ENCODE measurements at places on chromosomes 11 and 22.

DNA sequence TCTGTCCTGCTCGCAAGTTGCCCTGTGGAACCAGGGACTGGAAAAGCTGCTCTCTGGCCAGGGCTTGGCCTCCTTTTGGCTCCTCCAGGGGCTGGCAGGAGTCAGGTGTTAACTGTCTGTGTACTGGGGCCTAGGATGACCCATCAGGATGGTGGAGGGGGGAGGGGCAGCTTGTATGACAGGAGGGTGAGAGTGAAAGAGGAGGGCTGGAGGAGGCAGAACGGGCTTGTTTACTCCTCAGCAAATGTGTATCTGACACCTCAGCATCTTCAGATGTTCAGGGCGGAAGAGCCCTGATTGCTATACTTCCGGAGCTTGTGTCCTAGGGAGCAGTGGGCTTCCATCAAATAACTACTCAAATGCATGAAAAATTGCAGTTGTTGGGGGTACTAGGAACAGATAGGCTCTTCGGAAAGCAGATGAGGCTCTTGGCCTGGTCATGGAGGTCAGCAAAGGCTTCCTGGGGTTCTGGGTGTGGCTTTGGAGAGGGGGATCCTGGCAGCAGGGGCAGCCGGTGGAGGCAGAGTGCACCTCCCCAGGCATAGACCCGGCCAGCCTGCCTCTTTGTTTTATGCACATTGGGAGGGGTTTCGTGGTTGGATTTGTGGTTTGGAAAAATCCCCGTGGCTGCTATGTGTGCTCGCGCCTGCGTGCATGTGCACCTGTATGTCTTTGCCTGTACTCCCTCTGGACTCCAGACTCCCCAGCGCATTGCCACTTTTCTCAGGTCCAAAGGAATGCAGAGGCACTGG is 31.2 kb downstream of the CD82 start:
- no peak for DNase-seq

DNA sequence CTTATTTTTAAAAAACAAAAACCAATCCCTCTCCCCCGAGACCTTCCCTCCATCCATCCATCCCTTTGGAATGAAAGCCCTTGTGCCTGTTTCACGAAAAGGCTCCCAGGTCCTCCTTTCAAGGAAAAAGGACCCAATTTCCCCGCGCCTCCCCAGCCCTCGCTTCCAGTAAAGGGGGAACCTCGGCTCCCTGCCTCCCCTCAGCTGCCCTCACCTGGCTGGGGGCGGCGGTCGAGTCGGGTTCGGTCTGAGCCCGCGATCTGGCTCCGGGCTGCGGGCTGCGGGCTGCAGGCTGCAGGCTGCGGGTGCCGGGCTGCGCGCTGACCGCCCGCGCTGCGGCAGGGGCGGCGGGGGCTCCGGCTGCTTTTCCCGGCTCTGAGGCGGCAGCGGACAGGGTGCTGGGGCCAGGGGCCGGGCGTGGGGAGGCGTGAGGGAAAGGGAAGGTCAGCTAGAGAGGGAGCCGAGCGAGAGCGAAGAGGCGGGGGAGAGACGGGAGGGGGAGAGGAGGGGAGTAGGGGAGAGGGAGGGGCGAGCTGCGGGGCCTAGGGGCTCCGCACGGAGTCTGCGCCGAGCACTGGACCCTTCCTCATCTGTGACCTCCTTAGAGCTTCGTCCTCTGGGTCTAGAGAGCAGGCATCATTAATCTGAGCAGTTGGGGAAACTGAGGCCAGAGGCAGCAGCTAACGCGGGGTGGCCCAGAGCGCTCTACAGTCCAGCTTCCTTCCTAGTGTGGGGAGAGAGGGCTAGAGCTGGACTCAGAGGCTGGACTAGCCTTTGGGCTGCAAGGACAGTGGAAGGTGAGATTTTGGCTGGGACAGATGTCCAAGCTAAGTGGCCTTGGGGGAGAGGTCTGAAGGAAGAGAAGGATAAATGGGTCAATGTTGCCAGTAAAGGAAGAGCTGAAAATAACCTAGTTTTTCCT is at the start of gene C1QTNF4:
C1QTNF4 (minus strand) TSS at position 478 of the 922 bp plus-strand sequence. CDS start 3,601 bp downstream, outside the sequence.
- DNase-seq: no peak

GRCh38 chr11:118908901-118909618 is 16.7 kb downstream of the BCL9L start:
- DNase-seq: peak; percentile 76

DNA sequence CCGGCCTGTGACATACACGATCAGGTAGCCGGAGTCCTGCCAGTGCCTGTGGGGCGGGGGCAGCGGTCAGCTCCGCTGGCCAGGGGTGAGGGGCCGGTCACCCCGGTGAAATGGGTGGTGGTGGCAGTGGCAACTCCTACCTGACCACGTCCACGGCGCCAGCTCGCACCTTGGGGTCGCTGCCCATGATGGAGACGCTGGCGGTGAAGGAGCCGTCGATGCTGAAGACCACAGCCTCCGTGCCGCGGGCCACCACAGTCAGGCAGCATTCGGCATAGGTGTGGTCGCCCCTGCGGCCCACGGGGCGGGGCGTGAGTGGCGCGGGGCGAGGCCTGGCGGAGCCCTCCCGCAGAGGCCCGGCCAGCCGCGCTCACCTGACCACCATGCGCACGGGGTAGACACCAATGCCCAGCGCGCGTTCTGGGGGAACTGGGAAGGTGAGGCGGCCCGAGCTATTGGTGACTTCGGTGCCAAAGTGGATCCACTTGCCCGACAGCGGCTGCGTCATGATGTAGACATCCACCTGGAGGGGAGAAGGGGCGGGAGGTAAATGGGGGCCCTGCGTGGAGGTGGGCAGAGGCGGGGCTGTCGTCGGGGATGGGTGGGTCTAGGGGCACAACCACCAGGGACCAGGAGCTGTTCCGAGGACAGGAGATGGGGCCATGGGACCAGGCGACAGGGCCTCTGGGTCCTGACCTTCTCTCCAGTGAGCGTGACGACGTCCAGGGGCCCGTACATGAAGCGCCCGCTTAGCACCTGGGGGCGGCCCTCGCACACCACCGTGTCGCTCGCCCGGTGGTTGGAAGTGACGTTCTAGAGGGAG is 10.9 kb downstream of the AIP start:
- no peak for DNase-seq

GRCh38 chr11:115710980-115711379 is 206.8 kb upstream of the CADM1 start:
- no peak for DNase-seq

- peak; percentile 80 for DNase-seq
Observed at GRCh38 chr11:4891996-4892640, 10.4 kb downstream of the OR51T1 start.

- DNase-seq: no peak
Observed at GRCh38 chr11:13214276-13214675, 63.3 kb upstream of the BMAL1 start.

- no peak for DNase-seq
Observed at GRCh38 chr11:62190011-62190410, at the start of gene SCGB1D1. SCGB1D1 (plus strand) TSS chr11:62190216; CDS start chr11:62190285, 69 bp downstream.

- DNase-seq: peak; percentile 21
Observed at GRCh38 chr22:44738347-44738715, 14.0 kb upstream of the ARHGAP8 start.

DNA sequence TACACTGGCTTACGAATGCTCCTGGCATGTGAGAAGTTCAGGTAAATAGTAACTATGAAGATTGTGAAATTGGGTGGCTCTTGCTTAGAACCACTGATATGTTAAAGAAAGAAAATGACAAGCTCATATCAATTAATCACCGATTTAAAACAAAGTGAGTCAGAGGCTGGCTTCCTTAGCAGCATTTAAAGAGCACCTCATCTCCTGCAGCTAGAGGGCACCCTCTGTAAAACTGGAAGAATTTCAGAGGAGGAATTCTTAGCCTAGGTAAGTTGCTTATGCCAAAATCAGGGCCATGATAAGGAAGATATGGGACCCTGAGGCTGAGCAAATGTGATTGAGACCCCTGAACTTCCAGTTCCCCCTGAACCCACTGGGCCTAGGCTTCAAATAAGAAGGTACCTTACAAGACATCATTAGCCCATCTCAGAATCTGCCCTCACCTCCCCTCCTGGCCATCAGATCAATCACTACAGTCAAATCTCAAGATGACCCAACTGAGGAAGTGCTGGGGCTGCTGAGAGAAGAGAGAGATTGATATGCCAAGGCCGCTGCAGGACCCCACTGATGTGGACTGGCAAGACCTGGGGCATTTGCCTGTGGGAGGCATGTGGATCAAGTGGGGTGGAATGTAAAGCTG is 8.6 kb upstream of the CD3E start:
- DNase-seq: peak; percentile 89

DNA sequence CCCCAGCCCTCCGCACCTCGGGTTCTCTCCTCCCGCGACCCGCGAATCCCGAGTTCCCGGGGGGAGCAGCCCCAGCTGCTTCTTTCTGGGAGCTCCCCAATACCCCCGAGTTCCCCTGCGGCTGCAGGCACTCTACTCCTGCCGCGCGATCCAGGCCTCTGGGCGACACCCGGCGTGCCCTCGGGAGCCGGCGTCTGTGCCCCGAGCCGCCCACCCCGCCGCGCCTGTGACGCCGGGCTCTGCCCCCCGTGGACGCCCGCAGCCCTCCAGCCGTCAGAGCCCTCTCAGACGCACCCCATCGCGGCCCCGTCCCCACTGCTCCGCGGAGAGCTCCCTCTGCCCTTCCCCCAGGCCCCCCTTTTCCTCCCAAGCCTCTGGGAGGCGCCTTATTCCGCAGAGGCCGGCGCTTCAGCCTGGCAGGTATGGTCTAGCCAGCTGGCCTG is 422 bp downstream of the GLB1L2 start:
- no peak for DNase-seq

DNA sequence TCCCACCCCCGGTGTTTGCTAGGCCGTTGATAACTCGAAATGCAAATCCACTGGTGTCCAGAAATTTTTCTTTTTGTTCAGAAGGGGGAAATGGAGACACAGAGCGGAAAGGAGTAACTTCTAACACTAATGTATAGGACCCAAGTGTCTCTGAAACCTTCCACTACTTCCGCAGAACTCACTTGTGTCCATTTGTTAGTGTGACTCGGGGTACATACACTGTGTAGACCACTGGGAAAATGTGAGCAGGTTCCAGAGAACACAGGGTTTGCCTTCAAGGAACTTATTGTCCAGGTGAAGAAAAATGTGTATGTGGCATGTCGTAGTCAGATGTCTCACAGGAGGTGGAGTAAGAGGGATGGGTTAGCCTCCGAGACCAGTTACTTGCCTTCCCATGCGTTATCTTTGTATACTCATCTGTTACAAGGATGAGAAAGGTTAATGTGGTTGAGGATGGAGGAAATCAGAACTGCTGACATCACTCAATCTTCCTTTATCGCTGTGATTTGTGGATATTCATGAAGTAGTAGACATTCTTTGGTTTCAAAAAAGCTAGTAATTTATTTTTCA is 857 bp downstream of the ARCN1 start:
- peak; percentile 40 for DNase-seq

GRCh38 chr22:17268501-17269223 is 49.4 kb upstream of the ADA2 start:
- no peak for DNase-seq

GRCh38 chr11:14290422-14290821 is 68.6 kb downstream of the RRAS2 start:
- DNase-seq: no peak

GRCh38 chr11:3826721-3827120 is 14.0 kb downstream of the RHOG start:
- DNase-seq: no peak

- DNase-seq: no peak
Observed at GRCh38 chr22:47806894-47807293, 1044.4 kb downstream of the TBC1D22A start.

DNA sequence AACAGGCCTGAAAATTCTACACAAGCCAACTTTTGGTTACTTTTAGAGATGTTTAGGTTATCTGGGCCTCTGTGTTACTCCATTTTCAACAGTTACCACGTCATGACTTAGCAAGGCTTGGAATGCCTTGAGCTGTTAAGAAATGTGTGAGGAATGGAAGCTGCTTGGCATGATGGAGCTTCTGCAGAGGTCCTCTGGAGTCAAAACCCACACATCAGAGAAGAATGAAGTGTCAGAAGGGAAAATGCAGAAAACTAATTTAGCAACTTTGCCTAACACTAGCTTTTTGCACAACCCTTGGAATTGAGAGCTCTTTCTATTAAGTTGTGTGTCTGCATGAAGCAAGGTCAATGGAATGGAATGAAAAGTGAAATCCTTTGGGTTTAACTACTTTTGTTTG is 27.4 kb downstream of the FAT3 start:
- DNase-seq: no peak

GRCh38 chr11:31783252-31783651 is 27.9 kb downstream of the PAX6 start:
- no peak for DNase-seq

DNA sequence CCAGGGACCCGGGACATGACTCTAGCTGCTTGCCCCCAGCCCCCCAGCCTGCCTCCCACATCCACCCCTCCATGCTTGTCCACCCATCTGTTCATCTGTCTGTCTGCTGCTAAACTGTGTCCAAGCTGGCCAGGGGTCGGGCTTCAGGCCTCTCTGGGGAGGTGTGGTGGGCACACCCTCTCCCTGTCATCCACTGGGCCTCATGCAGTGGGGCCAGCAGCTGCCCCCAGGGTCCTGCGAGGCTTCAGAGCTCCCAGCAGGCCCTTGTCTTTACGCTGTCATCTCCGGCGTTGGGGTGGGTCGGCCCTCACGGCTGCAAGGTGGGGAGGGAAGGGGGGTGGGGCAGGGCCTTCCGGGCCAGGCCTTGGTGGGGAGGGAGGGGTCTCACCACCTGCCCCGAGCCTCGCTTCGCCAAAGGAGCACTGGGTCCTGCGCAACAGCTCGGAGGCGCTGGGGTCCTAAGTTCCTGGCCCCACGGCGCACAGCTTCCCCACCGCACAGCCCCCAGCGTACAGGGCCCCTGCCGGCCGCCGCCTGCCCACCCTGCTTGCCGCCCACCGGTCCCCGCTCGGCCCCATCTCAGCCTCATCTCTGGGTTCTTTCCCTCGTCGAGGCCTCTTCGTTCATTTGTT is 26.7 kb downstream of the MOB2 start:
- DNase-seq: no peak

DNA sequence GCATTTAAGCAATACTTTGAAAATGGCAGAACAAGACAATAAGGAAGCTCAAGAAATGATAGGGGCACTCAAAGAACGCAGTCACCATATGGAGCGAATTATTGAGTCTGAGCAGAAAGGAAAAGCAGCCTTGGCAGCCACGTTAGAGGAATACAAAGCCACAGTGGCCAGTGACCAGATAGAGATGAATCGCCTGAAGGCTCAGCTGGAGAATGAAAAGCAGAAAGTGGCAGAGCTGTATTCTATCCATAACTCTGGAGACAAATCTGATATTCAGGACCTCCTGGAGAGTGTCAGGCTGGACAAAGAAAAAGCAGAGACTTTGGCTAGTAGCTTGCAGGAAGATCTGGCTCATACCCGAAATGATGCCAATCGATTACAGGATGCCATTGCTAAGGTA is 51.9 kb downstream of the SPECC1L start:
- no peak for DNase-seq
